Stomach (tissue), 19 donors: ENCODE measurements at places on chromosomes 3 and 15. TPM values are rescaled to one million over a fixed set of nuclear protein-coding genes. Genes with fewer than 3 reads are reported as not detected.

DNA sequence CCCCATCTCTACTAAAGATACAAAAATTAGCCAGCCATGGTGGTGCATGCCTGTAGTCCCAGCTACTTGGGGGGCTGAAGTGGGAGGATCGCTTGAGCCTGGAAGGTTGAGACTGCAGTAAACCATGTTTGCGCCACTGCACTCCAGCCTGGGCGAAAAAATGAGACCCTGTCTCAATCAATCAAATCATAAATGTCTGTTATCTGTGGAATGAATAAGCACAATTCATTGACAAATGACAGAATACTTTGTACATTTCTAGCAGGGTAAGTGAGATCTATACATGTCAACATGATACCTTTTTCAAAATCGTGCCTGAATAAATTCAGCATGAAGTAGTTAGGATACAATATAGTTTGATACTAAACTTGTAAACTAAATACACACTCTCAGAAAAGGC is 181.2 kb downstream of the FOXP1 start:
- DNase-seq: no peak

DNA sequence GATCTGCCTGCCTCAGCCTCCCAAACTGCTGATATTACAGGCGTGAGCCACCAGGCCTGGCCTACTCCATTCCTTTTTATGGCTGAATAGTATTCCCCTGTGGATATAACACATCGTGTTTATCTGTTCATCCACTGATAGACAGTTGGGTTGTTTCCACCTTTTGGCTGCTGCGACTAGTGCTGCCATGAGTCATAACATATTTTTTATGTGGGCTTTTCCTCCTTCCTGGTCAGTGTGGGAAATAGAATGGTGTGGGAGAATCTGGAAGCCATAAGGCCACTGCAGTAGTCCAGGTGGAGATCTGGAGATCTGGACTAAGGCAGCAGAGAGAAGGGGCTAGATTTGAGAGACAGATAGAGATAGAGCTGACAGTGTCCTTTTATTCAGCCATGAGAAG is 16.2 kb downstream of the LCMT2 start:
- DNase-seq: no peak

DNA sequence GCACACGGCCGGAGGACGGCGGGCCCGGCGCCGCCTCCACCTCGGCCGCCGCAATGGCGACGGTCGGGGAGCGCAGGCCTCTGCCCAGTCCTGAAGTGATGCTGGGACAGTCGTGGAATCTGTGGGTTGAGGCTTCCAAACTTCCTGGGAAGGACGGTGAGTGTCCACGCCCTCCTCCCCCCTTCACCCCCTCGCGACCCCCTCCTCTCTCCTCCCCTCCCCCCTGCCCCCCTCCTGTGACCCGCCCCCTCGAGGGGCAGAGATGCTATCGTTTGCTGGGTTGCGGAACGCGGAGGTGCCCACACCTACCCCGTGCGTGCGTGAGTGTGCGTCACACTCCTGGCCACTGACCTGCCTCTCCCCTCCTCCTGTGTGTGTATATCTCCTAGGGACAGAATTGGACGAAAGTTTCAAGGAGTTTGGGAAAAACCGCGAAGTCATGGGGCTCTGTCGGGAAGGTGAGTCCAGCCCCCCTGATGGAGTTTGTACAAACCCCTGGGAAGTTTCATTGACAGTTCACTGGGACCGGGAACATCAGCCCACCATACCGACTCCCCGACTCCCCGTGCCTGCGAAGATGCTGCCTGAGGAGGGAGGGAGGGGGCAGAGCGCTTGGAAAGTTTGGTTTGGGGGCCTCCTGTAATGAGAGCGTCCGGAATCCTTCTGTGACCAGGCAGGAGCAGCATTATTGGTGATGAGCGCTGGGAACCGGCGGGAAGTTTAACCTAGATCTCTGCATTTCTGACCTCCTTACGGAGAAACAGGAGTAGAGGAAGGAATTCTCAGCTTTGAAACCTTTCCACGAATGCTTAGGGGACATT is 795 bp upstream of the SCAANT1 start:
- DNase-seq: peak; percentile 76

DNA sequence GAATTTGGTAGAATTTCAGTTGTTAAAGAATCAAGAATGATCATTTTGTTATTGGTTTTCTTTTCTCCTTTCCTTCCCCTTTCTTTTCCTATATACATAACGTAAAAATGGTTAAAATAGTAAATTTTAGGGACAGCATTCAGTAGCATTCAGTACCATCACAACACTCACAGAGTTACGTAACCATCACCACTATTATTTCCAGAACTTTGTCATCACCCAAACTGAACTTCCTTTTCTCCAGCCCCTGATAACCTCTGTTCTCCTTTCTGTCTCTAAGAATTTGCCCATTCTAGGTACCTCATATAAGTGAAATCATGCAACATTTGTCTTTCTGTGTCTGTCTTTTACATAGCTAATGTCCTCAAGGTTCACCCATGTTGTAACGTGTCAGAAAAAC is 165.3 kb downstream of the AKAP13 start:
- DNase-seq: no peak

DNA sequence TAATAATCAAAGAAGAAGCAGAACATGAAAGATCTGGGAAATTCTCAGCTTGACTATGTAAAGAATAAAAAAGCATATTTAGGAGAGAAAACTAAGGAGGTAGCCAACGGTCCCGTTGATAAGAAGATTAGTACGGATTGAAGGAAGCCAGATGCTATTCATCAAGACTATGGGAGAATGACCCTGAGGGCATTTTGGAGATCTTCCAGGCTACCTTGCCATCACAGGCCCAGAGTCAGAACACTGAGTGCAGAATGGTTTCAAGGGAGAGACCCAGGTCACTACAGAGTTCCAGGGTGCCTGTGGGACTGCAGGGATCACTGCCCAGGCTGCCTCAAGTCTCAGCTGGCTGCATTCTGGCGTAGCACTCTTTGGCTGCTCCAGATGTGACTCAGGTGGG is 752.9 kb upstream of the ARPP21 start:
- no peak for DNase-seq

DNA sequence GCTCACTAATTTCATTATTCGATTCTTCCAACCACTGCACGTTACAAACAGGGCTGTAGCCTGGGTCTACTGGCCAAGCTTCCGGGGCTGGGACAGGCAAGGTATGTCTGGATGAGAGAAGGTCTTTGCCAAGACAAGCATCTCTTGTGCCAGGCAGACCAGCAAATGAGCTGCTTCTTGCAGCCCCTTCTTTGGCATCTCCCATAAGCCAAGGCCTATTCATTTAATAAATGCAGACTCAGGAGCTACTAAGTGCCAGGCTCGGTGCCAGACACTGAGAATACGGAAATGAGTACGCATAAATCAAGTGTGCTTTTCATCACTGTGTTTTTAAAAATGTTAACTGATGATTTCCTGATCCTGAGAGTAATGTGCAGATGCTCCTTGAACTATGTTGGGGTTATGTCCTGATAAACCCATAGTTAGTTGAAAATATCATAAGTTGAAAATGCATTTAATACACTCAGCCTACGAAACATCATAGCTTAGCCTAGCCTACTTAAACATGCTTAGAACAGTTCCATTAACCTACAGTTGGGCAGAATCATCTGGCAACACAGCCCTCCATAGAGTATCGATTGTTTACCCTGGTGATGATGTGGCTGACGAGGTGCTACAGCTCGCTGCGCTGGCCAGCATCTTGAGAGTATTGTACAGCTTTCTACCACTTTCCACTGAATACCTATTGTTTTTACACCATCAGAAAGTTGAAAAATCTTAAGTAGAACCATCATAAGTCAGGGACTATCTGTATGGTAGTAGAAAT is 135.0 kb upstream of the CTDSPL start:
- DNase-seq: peak; percentile 27

DNA sequence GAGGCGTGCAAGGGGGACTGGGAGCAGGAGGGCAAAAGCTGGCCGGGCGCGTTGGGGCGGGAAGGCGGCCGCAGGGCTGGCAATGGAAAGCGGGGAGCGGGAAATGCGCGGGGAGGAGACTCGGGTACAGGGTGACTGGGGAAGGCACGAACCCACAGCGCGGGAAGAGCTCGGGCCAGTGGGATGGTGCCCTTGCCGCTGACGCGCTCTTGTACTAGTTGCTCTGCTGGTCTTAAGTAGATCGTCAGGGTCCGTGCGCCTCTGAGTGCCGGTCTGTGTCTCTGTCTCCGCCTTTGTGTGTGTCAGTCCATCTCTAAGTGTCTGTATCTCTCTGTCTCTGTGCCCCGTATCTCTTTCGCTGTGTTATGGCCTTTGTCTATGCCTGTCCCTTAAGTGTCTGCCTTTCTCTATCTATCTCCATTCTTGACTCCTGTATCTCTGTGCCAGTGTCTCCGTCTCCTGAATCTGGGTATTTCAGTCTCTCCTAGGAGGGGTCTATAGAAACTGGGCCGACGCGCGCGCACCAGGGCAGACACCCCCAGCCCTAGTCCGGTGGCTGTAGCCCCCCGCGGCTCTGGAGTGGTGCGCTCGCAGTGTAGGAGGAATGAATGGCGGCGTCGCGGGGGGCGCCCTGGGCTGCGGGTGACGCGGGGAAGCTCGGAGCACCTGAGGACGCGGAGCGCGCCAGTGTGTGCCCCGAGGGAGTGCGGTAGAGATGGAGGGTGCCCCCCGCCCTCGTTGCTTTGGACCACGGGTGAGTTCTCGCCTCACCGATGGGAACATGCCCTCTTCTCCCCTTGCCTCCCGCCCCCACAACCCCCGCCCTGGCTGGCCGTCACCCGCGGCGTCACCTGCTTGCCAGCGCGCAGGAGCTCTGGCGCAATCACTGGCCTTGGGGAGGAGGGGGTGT is 756 bp upstream of the CAMK2N2 start:
- peak; percentile 65 for DNase-seq

GRCh38 chr3:30777426-30778113 is 116.9 kb downstream of the GADL1 start:
- no peak for DNase-seq

- peak; percentile 74 for DNase-seq
Observed at GRCh38 chr3:149339931-149340309, 6.5 kb upstream of the TM4SF18 start.

- no peak for DNase-seq
Observed at GRCh38 chr15:60385620-60386552, 11.9 kb downstream of the ANXA2 start.

DNA sequence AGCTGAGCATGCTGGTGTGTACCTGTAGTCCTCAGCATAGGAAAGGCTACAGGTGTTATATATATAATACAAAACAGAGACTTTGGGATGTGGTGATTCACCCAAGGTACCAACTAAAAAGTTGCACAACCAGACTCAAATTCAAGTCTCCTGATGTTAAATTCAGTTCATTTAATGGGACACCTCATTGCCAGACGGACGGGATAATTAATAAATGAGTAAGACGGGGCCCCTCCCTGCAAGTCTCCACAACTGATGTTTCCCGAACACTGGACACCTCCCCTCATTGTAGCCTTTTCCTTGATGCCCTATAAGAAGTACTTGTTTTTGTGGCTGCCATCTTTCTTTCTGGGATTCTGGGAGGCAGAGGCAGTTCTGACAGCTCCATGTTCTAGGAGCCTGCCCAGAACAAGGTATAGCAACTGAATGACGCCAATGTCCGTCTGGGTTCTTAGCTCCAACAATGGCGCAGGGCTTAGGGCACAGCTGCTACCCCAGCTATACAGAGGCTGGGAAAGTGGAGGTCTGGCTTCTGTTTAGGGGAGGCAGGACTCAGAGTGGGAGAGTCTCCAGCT is 50.7 kb downstream of the CDC25A start:
- DNase-seq: no peak

DNA sequence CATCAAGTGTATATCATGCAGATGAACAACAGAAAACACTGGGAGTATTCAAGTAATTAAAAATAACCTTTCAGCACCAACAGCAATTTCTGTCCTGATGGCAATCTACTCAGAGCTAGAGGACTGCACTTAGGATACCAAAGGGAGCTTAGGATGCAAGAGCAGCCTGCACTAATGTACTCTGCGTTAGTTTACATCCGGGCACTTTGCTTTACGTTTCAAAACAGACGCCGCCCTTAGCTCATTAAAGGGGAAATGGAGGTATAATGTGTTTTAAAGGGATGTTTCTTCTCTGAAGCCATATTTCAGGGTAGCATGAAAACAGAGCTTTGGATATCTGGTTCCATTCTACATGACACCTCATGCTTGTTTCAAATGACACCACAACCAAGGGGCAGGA is 14.0 kb upstream of the B3GNT5 start:
- DNase-seq: no peak

GRCh38 chr3:85567071-85567676 is 608.4 kb downstream of the CADM2 start:
- peak; percentile 65 for DNase-seq

- no peak for DNase-seq
Observed at GRCh38 chr3:39668420-39668819, 141.0 kb upstream of the MYRIP start.

DNA sequence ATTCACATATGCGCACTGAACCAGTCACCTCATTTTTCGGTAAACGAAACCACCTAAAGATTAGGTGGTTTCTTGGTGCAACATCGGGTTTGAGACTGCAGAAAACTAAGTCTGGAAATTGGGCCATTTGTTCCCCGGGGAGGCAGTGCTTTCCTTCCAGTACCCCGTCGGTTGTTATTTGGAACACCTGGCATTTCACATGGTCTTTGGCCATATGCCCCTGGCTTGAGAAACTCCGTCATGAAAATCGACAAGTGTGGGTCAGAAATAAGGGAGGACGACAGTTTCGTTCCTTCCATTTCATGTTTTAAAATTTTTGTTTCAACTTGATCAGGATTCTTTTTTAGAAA is 544 bp upstream of the GATM start:
- DNase-seq: no peak

DNA sequence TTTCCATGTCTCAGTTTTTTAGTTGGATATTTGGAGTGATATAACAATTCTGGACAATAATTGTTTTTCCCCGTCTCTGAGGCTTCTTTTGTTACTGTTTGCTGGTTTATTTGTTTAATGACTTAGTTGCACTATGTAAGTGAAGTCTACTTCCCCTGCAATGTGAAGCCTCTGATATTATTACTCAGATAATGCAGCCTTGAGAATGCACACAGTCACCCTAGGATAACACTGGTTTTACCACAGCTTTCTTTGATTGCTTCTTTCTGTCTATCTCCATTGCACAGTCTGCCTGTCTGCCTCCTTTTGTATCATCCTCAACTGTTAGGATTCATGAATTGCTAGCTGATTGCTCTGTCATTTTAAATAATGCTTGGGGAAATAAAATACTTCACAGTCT is 208.7 kb upstream of the ROBO1 start:
- no peak for DNase-seq

- DNase-seq: peak; percentile 46
Observed at GRCh38 chr15:59501597-59501996, 63.6 kb downstream of the FAM81A start.

DNA sequence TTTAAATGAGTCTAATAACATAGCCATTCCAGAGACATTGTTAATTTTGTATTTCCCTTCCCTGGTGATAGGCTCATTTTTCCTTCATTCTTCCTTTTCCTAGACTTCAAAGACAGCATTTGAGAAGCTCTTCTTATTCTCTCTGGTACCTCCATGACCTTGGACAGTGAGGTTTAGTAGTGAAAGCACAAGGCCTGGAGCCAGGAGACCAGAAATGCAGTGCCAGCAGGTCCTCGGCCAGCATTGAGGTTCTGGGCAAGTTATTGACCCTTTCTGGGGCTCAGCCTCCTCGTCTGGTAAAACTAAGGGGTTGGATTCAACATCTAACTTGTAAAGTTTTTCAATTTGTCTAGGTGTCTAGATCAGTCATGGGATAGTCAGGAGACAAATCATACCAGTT is 146.9 kb downstream of the SV2B start:
- no peak for DNase-seq

Gene SKOR1
- 0.92 TPM for total RNA-seq

Gene P3H2
- total RNA-seq: 14.5 TPM

Gene SELENOS
- total RNA-seq: 89.3 TPM

Gene SMAD6
- total RNA-seq: 112 TPM

Gene ARMC8
- 50.4 TPM for total RNA-seq

Gene GRIP2
- 33.8 TPM for total RNA-seq

Gene SENP8
- 3.1 TPM for total RNA-seq

Gene UQCC5
- not detected for total RNA-seq

Gene NR2E3
- total RNA-seq: 1.3 TPM

Gene NKTR
- total RNA-seq: 167 TPM
